ENCODE measurements at places on chromosomes 16 and 17.

GRCh38 chr16:85361441-85362118, 249.3 kb upstream of the CIBAR2 start:
- DNase-seq, result no peak

DNA sequence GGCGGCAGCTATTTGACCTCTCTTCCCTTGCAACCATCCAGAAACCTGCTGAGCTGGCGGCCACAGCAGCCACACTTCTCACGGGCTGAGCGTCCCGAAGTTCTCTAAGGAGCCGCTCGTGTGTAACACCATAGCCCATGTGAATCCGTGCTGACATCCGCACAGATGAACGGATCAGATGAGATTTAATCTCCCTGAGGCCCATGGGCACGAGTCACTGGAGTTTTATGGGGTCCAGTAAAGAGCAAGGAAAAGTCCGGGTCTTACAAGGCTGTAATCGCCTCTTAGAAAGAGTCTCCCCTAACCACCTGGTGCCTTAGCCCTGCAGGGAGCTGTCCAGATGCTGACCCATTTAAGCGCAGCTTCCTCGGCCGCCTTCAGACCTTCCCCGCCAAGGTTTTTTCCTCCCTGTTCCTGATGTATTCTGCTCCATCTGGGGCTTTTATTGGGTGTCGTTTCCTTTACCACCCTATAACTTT, 5.5 kb upstream of the CACNG5 start:
- DNase-seq, result peak; percentile 39

DNA sequence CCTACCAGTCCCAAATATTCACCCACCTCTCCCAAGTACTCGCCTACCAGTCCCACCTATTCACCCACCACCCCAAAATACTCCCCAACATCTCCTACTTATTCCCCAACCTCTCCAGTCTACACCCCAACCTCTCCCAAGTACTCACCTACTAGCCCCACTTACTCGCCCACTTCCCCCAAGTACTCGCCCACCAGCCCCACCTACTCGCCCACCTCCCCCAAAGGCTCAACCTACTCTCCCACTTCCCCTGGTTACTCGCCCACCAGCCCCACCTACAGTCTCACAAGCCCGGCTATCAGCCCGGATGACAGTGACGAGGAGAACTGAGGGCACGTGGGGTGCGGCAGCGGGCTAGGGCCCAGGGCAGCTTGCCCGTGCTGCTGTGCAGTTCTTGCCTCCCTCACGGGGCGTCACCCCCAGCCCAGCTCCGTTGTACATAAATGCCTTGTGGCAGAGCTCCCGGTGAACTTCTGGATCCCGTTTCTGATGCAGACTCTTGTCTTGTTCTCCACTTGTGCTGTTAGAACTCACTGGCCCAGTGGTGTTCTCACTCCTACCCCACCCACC, 29.8 kb downstream of the POLR2A start:
- DNase-seq, result no peak

- DNase-seq, result no peak
Measured at GRCh38 chr16:89385712-89386111, 104.6 kb downstream of the ANKRD11 start.

- no peak for DNase-seq
Measured at GRCh38 chr17:54426296-54426886, 474.3 kb upstream of the TOM1L1 start.

- no peak for DNase-seq
Measured at GRCh38 chr16:85955566-85955965, 56.6 kb downstream of the IRF8 start.

- no peak for DNase-seq
Measured at GRCh38 chr17:52025236-52025635, 133.3 kb downstream of the CA10 start.

DNA sequence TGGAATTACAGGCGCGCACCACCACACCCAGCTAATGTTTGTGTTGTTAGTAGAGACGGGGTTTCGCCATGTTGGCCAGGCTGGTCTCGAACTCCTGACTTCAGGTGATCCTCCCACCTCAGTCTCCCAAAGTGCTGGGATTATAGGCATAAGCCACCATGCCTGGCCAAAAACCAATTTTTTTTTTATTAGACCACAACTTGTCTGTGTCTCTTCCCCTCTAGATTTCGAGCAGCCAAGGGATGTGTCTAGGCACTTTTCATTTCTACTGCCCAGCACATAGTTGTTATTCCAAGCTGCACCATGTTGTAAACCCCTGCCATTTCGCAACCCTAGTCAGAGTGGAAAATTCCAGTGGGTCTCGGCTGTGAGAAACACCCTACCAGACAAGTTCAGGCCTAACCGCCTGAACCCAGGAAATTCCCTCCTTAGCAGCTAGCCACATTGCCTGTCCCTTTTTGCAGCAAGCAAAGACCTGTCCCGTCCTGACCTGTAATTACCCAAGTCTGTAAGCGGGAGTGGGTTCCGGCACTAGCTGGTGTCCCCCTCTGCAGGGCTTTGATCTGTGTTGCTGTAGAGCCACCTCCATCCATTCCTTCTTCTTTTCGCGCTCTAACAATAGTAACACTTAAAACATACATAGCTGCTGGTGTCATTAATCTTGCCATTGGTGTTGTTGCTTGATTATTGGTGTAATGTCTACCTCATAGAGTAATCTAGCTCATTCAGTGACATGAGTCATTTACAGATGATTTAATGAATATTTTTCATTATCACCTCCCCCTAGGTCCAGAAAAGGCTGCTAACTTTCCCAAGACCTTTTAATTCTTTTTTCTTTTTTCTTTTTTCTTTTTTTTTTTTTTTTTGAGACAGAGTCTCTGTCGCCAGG, 77.3 kb upstream of the ATF7IP2 start:
- DNase-seq, result no peak

DNA sequence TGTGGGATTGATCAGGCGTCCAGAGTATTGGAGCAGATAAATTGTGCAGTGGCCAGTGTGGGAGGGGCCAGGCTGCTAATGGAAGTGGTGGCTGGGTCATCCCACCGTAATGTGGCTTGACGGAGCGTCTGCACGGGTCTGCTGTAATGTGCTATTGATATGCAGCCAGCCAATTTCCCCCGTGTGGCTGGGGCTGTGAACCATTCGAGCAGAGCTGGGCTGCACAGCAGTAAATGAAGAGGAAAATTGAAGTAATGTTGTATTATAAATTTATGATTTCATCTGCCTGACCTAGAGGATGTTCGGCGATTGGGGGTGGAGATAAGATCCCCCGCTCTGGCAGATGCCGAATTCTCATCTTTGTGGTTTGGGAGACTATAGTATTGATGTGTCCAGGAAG, 121.5 kb downstream of the CCDC182 start:
- DNase-seq, result no peak

- no peak for DNase-seq
Measured at GRCh38 chr17:60989379-60989778, 311.7 kb downstream of the BCAS3 start.

DNA sequence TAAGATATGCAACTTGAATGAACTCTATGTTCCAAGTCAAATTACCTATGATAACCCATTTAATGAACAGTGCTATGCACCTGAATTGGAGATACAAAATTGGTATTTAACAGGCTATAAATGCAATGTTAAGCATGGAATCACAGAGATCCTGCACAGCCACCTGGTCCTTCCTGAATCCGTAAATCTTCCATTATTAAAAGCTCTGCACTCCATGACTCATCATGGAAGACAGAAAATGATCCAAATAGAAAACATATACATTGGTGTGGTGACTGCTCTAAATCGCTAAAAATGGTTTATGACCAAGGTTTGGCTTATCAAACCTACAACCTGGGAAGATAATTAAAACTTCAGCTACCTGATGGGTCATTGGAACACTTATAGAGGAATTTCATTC, 45.3 kb downstream of the GLG1 start:
- DNase-seq, result no peak

GRCh38 chr16:71724320-71724751, at the start of gene PHLPP2:
TSS of gene PHLPP2 (minus strand) at chr16:71724701. CDS start at chr16:71714795, 9,906 bp downstream.
- no peak for DNase-seq

DNA sequence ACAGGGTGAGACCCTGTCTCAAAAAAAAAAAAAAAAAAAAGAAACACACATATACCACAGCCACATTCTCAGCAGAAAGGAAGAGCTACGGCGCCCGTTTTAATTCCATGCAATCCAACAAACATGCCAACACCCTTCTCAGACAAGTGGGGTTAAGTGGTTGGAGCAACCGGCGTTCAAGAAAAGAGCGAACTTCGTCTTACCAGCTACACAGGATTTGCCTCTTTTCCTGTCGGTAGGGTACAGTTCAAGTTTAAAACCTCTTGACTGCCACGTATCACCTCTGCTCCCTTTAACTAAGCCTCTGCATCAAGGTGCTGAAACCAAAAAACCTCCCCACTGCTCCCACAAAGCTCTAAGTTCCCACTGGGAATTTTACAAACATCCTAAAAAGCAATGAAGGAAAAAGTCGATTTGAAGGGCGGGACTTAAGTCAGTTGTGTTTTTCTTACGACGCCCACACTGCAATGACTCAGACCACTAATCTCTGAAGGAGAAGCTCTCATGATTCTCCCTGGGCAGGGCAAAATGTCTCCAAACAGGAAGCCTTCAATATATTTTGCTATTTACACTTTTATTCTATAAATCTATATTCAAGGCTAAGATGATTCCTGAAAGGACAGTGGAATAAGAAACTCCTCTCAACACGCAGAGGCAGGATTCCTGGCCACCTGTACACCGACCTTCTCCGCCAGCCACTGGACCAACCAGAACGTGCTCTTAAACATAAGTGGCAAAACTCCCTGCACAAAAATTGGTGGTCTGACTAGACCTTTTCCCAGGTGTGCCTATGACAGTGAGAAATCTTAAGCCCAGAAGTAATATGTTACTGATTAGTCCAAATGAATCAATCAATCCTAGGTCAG, 18.8 kb downstream of the SRP68 start:
- no peak for DNase-seq

- no peak for DNase-seq
Measured at GRCh38 chr16:66651474-66651765, 45.1 kb downstream of the CMTM4 start.

- DNase-seq, result peak; percentile 77
Measured at GRCh38 chr17:1627982-1628855, at the start of gene SLC43A2. TSS of gene SLC43A2 (minus strand) at chr17:1628834. CDS start at chr17:1627874, 960 bp downstream.

- no peak for DNase-seq
Measured at GRCh38 chr17:17417718-17418181, 59.0 kb upstream of the MED9 start.

- DNase-seq, result no peak
Measured at GRCh38 chr17:7217113-7217987, 2.3 kb downstream of the DLG4 start.

DNA sequence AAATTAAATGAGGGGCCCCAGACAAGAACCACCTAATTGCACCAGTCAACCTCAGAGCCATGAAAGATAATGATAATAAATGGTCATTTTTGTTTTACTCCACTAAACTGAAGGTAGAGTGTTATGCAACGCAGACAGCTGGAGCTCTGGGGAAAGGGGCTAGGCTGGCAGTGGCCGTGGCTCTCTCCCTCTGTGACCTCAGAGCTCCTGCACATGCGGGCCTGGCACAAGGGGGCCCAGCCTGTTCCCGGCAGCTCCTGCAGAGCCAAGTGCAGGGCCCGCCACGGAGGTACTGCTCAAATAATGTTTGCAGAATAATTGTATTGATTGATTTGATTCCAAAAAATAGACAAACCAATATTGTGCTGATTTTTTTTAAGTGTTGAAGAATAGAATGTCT, 109.5 kb downstream of the SALL1 start:
- DNase-seq, result no peak

DNA sequence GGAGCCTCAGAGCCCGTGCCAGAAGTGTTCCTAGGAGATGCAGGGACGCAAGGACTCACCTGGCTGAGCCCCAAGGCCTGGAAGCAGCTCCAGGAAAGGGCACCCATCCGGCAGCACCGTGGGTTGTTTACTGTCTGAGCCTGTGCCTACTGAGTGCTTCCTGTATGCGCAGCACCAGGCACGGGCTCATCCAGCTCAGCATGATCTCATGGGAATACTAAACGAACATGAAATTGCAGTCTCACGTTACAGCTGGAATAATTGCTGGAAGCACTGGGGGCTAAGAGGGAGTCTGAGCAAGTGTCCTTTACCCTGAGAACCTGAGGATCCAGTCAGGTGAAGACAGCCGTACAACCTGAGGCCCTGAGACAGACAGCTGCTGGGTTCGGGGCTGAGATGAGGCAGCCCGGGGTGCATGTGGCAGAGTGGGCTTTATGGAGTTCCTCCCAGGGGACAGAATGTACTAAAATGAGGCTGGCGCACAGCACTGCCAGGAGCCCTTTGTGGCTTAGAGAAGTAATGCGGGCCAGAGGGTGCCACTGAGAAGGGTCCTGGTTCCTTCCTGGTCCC, 5.4 kb downstream of the CTRL start:
- DNase-seq, result no peak

DNA sequence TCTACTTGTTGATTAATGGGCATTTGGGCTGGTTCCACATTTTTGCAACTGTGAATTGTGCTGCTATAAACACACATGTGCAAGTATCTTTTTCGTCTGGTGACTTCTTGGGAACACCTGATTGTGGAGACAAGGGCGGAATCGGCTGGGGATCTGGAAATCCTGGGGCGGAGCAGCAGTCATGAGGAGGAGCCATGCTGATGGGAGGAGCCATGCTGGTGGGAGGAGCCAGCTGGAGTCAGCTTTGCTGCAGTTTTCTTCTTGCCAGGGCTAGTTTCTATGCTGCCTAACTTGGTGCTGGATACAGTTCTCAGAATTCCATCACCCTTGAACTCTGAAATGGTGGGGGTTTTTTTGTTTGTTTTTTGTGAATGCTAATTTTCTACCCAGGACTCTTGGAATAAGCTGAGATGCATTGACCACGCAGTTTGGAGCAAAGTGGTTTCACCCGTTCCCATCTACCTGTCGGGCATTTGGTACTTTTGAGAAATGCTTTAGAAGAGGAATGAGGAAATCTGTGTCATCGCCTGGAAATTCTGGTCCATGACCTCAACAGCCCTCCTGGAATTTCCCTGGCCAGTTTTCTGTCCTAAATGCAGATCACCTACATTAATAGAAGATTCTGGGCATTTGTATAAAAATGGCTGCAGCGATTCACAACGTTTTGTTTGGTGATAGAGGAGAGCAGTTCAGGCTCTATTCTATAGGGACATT, 217.4 kb upstream of the ZFHX3 start:
- DNase-seq, result no peak

DNA sequence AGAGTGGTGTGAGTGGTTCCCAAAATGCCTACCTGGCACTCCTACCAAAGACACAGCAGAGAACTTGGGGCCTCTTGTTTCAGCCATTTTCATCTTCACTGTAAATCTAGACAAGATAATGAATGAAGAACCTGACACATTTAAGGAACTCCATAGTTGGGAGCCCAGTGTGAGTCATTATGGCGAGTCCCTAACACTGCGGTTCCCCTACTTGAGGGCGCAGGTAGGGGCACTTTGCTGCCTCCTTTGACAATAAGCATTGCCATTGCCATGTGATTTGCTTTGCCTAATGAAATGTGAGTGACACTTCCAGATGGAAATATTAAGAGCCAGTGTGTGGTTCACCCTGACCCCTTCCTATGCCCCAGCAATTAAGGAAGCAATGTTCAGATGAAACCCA, 517.6 kb downstream of the MAF start:
- DNase-seq, result no peak

DNA sequence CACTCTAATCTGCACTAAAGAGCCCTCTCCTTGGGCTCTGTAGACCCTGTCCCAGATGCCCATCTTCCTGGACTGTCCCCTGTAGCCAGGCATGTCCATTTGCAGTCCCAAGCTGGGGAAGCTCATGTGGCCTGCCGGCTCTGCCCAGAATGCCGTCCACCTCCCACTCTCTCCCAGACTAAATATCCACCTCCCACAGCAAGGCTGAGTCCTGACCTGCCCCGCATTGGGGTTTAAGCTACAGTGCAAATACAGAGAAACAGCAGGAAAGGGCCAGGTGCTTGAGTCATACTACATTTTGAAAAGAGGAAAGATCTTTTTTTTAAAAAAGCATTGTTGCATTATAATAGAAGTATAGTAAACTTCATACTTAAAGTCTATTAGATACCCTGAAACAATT, 3.0 kb downstream of the ST6GALNAC2 start:
- DNase-seq, result no peak

- DNase-seq, result no peak
Measured at GRCh38 chr16:85689285-85689949, 663 bp upstream of the GINS2 start.
